ENCODE measurements at places on chromosomes 12 and 14.

DNA sequence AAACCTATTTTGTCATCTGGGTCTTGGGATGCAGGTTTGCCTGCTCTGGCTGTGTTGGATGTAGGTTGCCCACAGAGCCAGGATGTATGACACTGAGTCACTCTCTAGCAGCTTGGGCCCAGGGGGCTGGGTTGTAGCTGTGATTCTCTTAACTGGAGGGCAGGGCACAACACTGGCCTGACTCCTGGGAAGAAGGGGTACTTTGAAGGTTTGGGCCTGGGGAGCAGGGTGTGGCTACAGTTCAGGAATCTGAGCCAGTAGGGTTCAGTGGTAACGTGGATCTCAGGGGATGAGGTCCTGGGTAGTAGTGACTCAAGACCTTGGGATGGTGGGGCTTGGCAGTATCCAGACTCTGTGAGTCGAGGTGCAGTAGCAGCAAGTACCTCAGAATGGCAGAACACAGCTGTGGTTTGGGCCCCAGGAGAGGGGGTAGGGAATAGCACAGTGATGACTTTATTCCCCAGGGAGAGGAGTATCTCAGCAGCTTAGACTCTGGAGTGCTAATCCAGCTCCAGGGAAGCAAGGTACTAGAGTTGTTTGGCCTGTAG is 25.7 kb downstream of the TBC1D15 start:
- no peak for DNase-seq

GRCh38 chr12:19574601-19575000 is 135.3 kb downstream of the AEBP2 start:
- no peak for DNase-seq

GRCh38 chr14:50633954-50634353 is 34.2 kb downstream of the SAV1 start:
- no peak for DNase-seq

DNA sequence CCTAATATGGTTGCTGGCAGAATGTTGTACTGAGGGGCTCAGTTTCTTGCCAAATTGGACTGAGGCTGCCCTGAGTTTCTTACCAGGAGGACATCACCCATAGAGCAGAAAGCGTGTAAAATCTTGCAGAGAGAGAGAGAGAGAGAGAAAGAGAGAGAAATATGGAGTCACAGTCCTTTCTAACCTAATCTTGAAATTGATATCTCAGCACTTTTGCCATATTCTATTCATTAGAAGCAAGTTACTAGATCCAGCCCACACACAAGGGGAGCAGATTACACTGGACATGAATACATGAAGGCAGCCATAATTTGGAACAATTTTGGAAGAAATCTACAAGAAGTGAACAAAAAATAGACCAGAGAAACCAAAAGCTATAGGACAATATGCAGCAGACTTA is 4.1 kb upstream of the CD163L1 start:
- DNase-seq, result no peak

DNA sequence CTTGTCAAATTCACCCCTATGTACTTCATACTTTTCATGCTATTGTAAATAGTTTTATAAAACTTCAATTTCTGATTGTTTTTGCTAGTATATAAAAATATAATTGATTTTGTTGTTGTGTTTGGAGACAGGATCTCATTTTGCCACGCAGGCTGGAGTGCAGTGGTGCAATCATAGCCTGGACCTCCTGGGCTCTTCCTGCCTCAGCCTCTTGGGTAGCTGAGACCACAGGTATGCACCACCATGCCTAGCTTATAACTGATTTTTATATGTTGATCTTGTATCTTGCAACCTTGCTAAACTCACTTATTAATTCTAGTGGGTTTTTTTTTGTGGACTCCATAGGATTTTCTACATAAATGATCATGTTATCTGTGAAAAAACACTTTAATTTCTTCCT is 23.5 kb downstream of the ATP5MC2 start:
- no peak for DNase-seq

DNA sequence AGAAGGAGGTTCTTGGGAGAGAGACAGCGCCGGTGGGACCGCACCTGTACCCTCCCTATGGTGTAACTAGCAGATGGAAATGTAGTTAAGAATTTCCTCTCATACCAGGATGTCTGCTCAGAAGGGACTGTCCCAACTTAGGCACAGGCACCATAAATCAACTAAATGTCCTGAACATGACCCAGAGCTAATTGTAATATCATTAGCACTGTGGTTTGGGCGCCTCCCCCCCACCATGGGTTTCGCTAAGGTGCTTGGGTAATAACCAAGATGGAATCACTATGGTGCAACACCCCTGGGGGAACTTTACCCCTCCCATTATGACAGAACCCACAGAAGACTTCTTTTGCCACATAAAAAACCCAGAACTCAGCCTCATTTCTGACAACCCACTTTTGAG is 15.9 kb downstream of the ZNF641 start:
- no peak for DNase-seq

All from stimulated activated naive CD4-positive, alpha-beta T cell (primary cell).